Stimulated activated CD4-positive, alpha-beta T cell treated with anti-CD3 and anti-CD28 coated beads, Interleukin-1b, Interleukin-23, amount 100 ng/mL, for 24 hours (primary cell): ENCODE measurements at places on chromosomes 4 and X.

DNA sequence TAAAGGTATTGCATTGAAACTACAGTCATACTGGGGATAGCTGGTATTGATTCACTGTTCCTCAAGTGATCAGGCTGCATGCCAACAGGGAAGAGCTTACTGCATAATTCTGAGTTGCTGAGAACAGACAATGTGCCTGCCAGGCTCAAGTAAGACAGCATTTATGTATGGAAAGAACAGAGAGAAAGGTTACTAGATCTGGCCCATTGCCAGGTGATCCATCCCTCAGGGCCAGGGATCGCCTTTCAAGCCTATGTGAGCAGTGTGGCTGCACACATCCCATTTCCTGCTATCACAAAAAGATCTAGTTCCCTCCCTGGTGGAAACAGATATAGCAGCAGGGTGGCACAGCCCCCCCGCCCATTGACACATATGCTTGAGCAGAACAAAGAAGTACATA lies 254.0 kb downstream of the TMA16 start:
- DNase-seq = no peak

DNA sequence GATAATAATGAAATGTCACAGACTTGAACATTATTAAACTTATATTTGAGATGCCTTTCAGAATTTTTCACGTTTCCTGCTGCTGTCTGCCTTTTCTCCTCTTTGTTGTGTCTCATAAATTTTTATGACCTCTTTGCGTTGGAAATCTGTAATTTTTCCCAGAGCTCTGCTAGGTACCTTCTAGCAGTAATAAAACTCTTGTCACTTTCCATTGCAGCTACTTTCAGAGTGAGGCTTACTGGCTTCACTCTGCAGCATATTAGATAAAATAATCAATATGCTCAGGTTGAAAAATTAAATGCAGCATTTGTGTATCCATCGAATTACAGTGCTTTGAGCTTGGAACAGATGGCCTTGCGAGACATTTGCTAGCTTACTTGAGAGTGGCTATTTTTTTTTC lies 689.0 kb downstream of the GRID2 start:
- no peak for DNase-seq

GRCh38 chr4:37590016-37590415 lies 96.2 kb downstream of the RELL1 start:
- no peak for DNase-seq

DNA sequence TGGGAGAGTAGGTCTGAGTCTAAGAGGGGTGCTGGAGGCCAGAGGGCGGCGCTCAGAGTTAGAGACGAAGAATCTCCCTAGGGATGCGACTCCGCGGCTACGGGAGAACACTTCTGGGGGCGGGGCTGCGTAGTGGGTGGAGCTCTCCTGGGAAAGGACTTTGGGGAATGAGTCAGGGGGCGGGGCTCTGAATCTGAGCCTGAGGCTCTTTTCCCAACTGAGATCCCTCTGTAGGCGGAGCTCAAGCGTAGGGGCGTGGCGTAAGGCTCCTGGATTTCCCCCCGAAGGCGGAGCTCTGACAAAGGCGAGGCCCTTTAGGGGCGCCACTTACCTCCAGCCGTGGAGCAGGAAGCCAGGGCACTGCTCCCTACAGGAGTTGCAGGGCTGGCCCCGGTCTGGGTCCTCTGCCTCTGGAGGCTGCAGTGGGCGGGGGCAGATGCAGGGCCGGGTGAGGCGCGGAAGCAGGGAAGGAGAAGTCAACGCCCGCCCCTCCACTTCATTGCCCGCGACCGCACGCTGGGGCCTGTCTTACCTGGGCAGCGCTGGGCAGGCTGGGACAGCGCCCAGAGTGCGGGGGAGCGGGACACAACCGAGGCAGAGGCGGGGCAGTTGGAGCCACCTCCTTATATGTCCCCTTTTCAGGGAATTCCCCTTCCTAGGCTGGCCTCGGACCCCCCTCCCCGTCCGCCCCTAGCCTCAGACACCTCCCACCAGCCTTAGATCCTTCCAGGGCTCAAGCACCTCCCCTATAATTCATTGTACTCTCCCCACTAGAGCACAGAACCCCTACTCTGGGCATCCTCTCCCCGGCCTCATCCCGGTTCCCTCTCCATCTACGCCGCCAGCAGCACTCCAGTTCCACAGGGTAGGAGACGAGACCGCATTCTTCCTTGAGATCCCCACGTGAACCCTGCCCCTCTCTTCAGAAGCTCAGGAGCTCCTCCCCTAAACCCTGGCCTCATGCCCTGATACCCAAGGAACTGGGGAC lies 1.6 kb downstream of the PRICKLE3 start:
- no peak for DNase-seq

GRCh38 chr4:174307694-174308093 lies 24.0 kb downstream of the CEP44 start:
- no peak for DNase-seq

DNA sequence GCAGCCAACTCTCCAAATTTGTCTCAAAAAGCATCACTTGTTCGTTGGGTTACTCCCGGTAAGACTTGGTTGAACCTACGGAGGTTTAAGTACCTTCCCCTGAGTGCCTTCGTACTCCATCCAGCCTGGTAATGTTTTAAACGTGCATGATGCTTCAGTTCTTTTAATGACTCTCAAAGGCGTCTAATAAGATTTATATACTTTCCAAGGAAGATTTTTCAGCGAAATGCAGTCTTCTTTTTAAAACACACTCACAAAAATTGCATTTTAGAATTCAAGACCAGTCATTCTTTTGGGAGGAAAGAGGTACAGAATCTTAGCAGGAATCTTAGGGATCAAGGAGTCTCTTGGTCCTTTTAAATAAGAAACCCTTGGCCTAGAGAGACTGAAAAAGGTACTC lies 430 bp upstream of the TRPC3 start:
- no peak for DNase-seq

DNA sequence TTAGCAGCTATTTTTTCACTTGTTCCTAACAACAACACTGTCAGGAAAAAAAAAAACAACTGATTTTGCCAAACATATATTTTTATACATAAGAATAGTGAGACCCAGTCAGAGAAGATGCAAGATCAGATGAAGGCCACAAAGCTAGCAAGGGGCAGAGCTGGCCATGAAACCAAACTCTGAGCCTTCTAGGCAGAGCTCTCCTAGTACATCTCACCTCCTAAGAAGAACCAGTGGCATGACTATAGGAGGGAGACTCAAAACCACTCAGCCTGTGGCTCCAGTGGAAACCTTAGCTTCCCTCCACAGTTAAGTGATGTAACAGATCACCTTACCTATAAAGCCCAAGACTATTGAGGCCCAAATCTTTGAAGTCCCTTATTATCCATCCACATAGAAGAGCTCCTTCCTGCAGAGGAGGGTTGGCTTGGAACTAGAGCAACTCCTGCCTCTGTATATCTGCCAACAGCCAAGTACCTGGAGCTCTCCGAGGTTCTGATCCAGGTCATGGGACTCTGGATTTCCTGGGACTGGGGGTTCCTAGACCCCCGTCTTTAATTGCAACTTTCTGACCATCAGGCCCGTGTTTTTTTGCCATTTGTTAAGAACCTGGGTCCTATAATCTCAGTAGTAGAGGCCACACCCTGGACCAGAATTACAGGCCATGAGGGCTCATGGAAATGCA lies 136.5 kb downstream of the SH3KBP1 start:
- DNase-seq = no peak

- DNase-seq = no peak
These were observed 69.3 kb downstream of the BTC start for GRCh38 chr4:74724979-74725378.

GRCh38 chr4:121794505-121795188 lies 6.5 kb upstream of the EXOSC9 start:
- no peak for DNase-seq

DNA sequence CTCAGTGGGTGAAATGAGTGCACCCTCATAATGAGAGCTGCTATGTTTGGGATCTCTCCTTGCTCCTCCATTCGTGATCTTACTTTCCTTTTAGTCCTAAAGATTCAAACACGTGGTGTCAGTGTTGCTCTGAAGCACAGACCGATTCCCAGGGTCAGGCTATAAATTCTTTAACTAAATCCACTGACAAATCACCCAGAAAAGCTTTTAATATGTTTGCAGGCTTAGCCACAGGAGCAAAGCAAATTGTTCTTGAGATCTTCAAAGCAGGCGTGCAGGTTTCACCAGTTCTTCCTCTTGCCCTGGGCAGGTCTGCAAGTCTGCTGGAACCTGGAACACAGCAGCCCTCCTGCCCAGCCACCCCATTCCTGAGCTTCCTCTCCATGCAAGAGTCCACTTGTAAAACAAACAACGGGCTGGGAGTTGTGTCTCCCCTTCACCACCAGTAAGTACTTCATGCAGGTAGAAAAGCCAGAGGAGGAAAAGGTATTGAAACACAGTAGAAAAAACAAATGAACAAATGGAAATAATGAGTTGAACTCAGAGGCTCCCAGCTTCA lies 70.1 kb upstream of the ENPP6 start:
- DNase-seq = no peak

GRCh38 chr4:142574306-142574705 lies 271.8 kb downstream of the INPP4B start:
- no peak for DNase-seq

DNA sequence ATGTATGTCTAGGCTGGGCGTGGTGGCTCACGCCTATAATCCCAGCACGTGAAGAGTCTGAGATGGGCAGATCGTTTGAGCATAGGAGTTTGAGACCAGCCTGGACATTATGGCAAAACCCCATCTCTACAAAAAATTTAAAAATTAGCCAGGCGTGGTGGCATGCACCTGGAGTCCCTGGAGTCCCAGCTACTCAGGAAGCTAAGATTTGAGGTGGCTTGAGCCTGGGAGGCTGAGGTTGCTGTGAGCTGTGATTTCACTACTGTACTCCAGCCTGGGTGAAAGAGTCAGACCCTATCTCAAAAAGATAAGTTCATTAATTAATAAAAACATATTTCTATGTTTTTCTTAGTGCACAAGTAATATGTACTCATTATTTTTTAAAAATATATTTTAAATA lies 238.1 kb downstream of the ARHGAP24 start:
- DNase-seq = no peak

DNA sequence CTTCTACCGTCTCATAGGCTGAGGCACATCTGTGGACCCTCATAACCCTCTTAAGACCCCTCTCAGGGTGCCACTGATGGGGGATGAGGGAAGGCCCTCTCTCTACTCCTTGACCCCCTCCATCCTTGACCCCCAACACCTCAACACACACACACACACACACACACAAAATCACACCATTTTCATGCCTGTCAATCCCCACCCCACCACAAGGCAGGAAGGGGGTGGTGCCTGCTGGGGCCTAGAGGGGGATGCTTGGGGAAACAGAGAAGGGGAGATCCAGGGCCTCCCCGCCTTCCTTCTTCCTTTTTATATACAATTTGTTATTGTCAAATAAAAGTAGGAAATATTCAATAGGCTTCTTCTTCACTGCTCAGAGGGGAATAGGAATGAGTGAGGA lies 1.2 kb upstream of the EBP start:
- DNase-seq = no peak

DNA sequence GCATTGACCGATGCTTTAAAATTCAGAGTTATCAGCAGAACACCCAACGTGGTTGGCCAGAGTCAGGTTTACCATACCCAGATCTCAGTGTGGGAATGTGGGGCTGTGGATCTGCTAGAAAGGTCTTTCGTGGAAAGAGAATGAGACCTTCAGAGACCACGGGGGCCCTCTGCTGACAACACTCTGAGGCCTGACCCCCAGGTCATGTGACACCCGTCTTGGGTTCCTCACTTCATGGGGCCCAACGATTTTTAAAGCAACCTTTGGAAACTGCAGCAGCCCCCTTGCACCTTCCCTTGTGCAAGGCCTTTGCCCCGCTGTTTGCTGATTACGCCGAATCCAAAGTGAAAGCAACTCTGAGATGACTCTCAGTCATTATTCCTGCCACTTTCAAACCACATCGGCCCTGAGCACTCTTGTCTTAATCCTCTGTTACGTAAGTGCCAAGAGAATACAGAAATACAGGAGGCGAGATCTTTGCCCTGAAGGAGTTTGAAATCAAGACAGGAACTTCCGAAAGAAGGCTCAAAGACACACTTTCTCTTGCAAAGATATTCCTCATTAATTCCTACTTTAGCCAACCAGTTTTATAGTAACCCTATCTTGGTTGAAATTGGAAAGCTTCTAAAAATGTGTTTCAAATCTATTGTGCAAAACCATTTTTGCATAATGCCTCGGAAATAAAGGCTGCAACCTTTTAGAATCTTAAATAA lies 88.3 kb downstream of the EVC2 start:
- DNase-seq = no peak

- DNase-seq = no peak
These were observed 40.0 kb downstream of the RAPGEF2 start for GRCh38 chr4:159142681-159143384.

DNA sequence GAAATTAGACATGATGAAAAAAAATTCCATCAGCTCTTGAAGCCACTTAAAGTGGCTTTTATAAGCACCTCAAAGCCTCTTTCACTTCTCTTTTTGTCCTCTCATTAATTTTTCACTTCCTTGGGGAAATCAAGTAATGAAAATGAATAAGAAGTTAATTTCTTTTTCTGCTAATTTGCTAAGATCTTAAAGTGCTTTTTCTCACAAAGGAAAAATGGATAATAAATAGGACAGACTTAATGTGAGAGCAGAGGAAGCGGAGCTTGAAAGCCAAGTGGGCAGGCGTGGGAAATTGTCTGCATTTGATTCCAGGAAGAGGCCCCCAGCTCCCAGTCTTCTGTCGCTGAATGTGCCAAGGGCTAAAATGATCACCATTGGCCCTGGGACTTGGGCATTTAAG lies 28.6 kb downstream of the CDS1 start:
- no peak for DNase-seq

- DNase-seq = no peak
These were observed 15.2 kb upstream of the ZIC3 start for GRCh38 chrX:137550665-137551261.

- no peak for DNase-seq
These were observed 209.1 kb upstream of the HCCS start for GRCh38 chrX:10902001-10902400.
